GM10248 (cell line): ENCODE measurements at places on chromosomes 13 and 19.
A peak's percentile ranks its signal among the peaks of the same experiment; 100 is the strongest.

DNA sequence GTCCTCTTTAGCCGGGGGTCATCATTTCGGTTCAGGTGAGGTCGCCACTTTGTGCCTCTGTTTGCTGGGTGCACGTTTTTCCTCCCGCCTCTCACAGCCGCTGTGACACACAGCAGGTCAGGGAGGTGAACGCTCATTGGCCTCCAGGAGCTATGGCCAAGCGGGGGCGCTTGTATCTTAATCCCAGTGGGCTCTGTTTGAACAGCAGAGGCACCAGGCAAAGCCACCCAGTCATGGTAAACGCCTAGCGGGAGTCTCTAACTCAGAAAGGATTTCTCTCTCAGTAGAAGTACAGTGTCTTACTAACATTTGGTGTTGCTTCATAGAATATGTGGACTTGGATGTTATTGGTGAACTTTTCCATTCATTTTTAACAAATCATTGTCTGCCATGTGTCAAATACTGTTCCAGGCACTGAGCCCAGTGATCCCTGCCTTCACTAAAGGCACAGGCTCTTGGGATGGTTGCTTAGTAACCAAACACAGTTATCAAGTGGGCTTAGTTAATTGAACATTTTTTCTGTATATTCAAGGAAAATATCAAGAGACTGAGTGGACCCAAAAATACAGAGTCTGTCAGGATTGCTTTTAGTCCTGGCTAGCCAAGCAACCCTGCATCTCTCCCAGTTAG lies 186.7 kb downstream of the STK24 start:
- no peak for DNase-seq

DNA sequence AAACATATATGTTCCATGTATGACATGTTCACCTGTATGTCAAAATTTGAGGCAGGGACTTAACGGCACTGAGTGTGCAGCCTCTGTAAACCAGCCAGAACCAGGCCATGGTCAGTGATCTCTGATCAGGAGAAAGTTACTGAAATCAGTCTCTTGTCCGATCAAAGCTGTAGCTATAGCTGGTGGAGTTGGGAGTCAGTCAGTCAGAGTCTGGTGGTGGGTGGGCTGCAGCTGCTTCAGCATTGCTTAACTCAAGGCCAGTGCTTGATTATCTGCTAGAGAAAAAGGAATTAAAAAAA lies 78.3 kb downstream of the ANKRD10 start:
- DNase-seq = no peak

- no peak for DNase-seq
Measured at GRCh38 chr13:65353951-65354350, 1876.2 kb downstream of the PCDH9 start.

DNA sequence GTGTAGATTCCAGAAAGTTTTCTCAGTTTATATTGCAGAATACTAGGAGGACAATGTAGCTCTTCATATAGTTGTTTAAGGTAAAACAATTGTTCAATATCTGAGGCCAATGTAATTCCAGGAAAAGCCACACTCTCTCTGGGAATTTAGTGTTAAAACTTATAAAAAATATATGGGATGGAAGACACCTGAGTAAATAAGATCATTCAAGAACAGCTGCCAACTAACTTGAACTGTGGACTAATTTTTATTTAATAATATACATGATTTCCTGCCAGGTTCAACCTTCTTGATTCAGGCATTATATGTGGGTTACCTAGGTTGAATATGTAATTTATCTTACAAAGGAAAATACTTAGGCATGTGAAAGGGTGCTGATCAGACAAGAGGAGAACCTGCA lies 841.1 kb upstream of the PRR20A start:
- no peak for DNase-seq

DNA sequence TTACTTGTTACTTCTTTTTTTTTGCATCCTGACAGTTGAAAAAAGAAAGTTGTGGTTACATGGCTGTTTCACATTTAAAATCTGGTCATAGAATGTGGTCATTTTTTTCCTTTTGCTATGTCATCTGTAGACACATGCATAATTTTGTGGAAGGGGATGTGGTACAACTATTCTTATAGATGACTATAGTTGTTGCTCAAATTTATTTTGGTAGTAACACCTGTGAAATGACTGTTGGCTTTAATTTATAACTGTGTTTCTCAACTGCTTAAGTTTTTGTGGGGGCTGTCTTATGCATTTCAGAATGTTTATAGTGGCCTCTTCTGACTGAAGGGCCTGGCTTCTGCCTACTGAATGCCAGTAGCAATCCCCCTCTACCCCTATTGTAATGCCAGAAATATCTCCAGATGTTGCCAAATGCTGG lies 130.5 kb downstream of the PAN3 start:
- DNase-seq = peak; percentile 74

GRCh38 chr19:42028304-42029216 lies 34.5 kb upstream of the ATP1A3 start:
- no peak for DNase-seq

GRCh38 chr19:7597689-7598088 lies 2.0 kb downstream of the CAMSAP3 start:
- no peak for DNase-seq

- DNase-seq = no peak
Measured at GRCh38 chr19:41031916-41032315, 40.8 kb downstream of the CYP2B6 start.

GRCh38 chr13:48448959-48449614 lies 36.2 kb upstream of the LPAR6 start:
- no peak for DNase-seq

DNA sequence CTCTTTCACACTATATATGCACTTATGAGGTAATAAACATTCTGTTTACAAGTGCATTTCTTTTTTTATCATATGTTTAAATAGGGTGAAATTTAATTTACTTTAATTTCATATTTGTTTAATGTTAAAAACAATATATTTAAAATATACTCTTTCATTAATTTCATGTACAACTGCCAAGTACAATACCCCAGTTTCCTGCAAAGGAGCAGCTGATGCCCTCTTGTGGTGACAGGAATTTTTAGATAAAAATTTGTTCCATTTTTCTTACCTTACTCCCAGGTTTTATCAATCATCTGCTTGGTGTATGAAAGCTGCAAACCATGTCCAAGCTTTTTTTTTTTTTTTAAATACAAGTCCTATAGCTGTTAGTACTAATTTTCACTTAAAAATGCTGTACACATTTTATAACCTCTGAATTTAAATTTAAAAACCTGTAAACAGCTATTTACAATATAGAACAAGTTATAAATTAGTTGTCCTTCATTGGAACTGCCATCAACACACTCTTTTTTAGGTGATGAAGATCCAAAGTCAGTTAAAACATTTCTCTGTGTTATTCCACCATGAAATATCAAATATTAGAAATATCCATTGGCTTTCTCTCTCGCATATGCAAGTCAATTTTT lies 4.9 kb downstream of the PCDH20 start:
- DNase-seq = peak; percentile 16

- no peak for DNase-seq
Measured at GRCh38 chr19:6185835-6186834, 50.7 kb downstream of the ACSBG2 start.

- no peak for DNase-seq
Measured at GRCh38 chr19:41741244-41741554, 14.1 kb upstream of the CEACAM6 start.

GRCh38 chr13:31110617-31111016 lies 51.1 kb downstream of the HSPH1 start:
- no peak for DNase-seq

GRCh38 chr19:16017138-16017490 lies 59.2 kb upstream of the TPM4 start:
- DNase-seq = no peak

- no peak for DNase-seq
Measured at GRCh38 chr13:50527612-50528509, 315.6 kb downstream of the DLEU7 start.

GRCh38 chr13:92836171-92836570 lies 390.4 kb upstream of the GPC6 start:
- DNase-seq = no peak

DNA sequence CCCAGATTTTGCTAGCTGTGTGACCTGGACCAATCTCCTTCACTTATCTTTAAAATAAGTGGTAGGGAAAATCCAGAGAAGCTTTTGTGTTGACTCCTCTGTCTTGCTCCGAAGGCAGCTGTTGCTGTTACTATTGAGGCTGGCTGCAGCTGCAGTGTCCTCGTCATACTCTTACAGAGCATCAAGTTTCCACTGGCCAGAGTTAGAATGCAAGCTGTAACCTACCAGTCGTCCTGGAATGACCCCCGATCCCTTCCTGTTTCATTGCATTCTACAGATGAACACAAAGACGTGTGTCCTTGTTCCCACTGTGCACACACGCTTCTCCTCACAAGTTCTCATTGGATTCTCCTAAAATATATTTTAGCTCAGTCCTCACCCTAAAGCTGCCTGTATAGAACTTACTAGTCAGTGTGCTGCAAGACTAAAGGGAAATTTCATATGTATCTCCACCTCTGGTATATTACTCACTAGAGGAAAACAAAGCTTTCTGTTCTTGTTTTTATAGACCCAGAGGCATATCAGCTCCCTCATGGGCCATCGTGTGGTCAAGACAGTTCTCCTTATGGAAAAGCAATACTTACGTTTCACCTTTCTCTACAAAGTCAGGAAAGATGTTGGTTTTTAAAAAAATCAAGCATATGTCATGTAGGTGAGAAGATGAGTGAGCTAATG lies 589.8 kb downstream of the LMO7 start:
- DNase-seq = no peak

DNA sequence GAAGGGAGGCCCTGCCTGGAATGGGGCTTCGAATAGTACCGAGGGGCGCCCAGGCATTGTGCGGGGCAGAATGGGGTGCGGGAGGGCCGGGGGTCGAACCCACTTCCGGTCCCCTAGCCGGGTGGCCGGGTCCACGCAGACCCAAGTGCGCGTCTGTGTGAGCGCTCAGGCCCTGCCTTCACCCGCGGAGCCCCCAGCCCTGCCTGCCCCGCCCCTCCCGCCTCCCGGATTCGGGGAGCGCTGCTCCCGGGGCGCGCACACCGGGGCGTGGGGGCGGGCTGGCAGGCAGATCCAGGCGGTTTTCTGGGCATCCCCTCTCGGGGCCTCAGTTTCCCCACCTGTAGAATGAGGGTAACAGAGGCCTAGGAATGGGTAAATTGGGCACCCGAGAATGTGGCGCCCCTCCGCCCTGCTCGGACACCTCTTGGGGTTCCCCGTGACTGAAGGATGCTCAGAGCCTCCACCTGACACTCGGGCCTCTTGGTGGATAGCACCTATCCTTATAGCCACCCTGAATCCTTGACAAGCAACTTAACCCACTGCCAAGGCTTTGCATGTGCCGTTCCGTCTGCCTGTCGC lies 682 bp downstream of the PIK3R2 start:
- no peak for DNase-seq

- no peak for DNase-seq
Measured at GRCh38 chr13:90427322-90428272, 919.9 kb upstream of the MIR17HG start.

- peak; percentile 64 for DNase-seq
Measured at GRCh38 chr13:32443111-32443510, 15.2 kb upstream of the N4BP2L1 start.

DNA sequence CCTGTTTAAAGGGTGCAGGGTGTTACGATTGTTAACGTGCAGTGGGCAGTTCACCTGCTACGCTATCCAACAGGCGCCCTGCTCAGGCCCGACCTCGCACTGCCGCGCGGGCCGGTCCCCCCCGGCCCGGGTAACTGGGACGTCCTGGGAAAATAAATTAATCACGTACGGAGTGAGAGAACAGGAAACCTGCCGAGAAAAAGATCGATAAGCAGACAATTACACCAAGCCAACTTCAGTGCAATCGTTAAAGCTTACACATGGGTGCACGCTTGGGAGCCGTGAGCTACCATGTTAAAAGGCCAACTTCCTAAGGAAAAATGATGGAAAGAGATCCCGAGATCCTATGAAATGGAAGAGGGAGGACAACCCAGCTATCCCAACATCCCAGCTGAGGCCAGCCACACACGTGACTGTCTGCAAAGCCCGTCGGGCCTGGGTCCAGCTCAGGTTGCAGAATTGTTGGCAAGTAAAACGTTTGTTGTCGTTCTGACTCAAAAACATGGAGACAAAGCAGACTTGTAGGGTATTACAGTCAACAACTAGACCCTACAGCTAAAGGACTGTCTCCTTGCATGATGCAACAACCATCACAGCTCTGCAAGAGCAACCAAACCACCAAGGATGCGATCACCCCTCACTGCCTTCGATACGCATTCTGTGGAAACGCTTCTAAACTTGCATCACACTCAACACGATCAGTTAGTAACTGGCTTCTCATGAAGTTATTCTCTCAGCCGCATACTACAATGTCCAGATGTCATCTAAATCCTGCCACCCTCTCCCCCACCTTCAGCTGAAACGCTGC lies 741 bp upstream of the TUBGCP3 start:
- DNase-seq = no peak

GRCh38 chr13:33096886-33097605 lies 80.8 kb downstream of the KL start:
- DNase-seq = no peak
